ENCODE measurements at places on chromosomes 4 and X.
A peak's percentile ranks its signal among the peaks of the same experiment; 100 is the strongest.

- no peak for DNase-seq
Measured at GRCh38 chrX:153821066-153821465, 9.3 kb downstream of the PDZD4 start.

- DNase-seq, result no peak
Measured at GRCh38 chr4:141999446-142000143, 363.2 kb downstream of the IL15 start.

DNA sequence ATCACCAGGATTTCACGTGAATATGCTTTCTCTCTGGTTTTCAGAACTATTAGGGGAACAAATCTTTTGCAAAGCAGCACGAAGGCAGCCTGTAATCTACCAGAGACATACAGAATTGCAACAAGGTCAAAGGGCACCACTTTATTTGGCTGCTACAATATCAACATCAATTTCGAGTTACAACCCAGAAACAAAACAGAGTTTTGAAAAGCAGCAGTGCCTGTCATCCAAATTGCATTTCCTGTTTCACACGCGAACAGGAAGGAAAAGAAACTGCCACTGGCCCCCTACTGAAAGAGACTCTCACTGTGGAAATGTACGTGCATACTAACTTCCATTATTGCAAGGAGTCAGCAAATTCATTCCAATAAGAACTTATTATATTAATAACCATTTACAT, 17.1 kb upstream of the C1QTNF7 start:
- peak; percentile 79 for DNase-seq

GRCh38 chr4:27764526-27764837, 903.8 kb downstream of the STIM2 start:
- DNase-seq, result no peak

DNA sequence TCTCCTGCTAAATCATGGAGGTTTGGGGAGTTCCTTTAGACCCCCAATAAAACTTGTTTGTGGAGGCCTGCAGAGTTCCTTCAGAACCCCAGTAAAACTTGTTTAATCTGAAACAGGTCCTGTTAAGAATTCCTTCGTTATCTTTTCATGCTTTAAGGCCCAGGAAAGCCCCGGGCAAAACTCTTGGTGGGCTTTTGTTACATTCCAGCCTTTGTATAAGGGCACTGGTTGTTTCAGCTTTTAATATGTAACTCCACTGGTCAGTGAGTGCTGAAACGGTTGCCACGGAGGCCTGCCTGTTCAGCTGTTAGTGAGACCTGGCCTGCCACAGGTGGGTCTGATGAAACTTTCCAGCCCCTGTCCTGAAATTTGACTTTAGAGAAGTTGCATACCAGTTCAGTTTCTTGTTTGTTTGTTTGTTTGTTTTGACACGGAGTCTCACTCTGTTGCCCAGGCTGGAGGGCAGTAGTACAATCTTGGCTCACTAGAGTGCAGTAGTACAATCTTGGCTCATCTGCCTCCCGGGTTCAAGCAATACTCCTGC, 12.4 kb upstream of the DHRSX start:
- DNase-seq, result no peak

- peak; percentile 66 for DNase-seq
Measured at GRCh38 chr4:158162631-158163030, 10.2 kb downstream of the GASK1B start.

- DNase-seq, result peak; percentile 63
Measured at GRCh38 chr4:53010318-53010717, 148.2 kb downstream of the RASL11B start.

- DNase-seq, result peak; percentile 27
Measured at GRCh38 chrX:129318375-129318774, 204.9 kb downstream of the SMARCA1 start.

- DNase-seq, result no peak
Measured at GRCh38 chrX:53674581-53674980, 11.9 kb downstream of the HUWE1 start.

GRCh38 chr4:48739560-48740019, 40.5 kb downstream of the FRYL start:
- DNase-seq, result no peak

DNA sequence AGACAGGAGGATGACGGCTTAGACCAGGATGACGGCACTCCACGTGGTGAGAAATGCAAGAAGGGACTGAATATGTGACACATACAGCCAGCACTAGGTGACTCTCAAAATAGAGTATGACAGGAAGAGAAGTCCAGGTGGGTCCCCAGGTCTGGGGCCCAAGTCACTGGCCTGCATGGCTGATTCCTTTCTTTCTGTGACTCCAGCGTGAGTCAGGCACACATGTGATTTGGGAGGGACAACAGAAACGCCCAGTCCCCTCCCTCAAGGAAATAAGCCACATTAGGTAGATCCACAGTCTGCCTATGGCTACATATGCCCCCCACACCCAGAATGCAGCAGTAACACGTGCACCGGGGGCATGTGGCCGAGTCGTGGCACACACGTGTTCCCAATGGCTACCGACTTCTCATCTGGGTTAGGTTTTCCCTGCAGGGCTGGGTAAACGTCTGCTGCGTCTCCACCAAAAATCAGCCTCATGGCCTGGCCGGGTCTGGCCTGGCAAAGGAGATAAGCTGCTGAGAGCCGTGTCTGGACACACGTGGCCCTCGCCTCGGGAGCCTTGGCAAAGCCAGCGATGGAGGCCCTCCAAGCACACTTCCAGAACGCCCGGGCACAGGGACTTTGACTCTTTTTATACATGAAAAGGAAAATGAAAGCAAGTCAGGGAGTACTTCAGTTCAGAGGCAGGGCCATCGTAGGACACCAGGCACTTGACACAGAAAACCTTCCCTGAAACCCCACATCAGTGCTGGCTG, 19.3 kb downstream of the SEL1L3 start:
- no peak for DNase-seq

- no peak for DNase-seq
Measured at GRCh38 chr4:87965501-87965975, 10.0 kb upstream of the SPP1 start.

DNA sequence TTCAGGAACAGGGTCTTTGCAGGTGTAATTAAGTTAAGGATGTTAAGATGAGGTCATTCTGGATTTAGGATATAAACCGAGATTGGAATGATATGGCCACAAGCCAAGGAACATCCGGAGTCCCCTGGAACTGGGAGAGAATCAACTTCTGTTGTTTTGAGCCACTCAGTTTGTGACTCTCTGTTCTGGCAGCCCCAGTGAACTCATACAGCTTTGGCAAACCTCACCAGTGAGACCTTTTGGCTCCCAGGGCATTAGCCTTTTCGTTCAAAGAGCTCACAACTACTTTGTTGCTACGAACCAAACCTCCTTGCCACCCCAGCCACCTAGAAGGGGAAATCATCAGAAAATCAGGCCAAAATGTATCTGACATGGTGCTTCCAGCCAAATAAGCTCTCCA, 80.4 kb downstream of the MTMR1 start:
- no peak for DNase-seq

DNA sequence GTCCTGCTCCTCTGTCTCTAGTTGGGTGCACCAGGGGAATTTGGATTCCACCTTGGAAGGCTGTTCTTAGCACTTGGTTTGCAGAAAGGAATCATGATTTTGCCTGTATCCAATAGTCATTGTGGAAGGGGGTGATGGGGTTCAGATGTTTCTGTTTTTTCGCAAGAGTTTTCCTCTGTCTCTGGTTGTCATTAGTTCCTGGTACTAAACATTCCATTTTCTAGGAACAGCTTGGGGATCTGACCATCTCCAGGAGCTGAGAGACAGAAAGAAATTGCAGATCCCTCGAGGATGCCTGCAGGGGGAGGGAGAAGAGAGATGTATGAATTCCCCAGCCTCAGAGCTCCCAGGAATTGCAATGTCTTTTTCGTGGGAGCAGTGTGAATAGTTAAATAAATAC, 70.9 kb downstream of the CYTL1 start:
- DNase-seq, result no peak

GRCh38 chr4:109406337-109406931, 27.2 kb upstream of the SEC24B start:
- peak; percentile 67 for DNase-seq

DNA sequence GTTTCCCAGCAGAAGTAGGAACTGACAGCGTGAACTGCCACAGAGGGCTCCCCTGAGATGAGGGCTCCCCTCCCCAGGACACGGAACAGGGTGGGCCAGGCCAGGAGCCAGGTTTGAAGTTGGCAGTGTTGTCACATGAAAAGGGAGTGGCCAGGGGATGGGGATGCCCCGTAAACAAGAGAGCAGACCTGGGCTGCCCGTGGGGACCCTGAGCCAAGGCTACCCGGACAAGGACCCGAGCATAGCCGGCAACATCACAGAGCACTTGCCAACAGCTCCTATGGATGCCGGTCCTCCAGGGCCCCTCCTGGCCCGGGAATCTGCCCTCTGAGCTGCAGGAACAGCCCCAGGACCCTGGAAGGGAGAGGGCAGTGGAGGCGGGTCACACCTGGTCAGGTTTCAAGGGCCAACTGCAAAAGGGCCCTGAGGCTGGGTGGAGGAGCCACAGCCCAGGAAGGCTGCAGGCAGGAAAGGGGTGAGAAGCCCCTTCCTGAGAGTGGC, 102.1 kb downstream of the CPZ start:
- DNase-seq, result no peak

DNA sequence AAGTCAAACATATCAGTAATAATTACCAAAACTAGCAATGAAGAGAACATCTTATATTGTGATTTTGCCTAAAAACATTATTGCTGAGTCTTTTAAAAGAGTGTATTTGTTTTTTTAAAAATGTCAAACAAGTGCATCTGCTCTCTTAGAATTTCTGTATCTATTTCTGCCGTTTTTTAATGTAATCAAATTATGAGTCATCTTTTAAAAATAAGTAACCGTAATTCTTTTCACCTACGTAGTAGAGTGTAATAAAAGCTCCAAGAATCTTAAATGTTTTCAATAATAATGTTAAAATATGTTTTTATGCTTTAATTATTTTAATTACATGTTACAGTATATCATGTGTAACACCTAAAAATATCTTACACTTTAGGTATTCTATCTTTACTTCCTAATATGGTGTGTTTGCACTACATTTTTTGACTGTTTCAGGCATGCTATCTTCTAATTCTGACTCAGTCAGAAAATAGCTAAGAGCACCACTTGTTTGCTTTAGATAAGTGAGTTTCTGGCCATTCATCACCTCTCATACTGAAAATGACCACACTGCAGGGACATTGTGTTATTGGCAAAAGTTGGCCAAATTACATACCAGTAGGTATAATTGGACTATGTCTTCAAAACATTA, 368.5 kb downstream of the PCDH7 start:
- DNase-seq, result peak; percentile 72

DNA sequence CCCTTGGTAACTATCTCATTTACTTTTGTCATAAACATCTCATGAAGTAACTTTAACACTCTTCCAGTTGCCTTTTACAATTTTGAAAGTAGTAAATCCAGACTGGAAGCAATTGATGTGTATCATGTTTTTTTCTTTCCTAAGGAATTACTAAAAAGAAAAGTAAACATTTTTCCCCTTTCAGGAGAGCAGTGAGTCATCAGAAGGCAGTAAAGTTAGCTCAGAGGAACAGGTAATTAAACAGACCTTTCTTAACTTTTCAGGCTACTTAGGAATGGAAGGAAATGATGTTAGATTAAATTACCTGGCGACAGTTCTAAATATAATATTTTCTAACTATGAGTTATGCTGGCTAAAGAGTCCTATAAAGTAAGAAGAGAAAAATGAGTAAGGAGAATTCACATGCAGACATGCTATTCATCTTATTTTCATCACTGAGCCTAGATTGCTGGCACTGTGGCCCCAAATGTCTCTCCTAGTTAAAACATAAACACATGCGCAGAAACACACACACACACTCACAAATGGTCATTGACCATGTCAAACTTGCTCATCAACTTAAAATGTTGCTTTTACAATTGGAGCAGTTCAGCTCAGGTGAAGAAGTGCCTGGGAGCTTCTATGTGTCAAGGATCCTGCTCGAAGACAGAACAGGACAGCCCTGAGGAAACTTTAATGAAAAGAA, 9.3 kb downstream of the DMP1 start:
- DNase-seq, result peak; percentile 6

GRCh38 chr4:177047070-177047850, 254.5 kb upstream of the VEGFC start:
- peak; percentile 74 for DNase-seq

GRCh38 chrX:129786210-129786651, 6.5 kb downstream of the SASH3 start:
- no peak for DNase-seq

GRCh38 chr4:161359491-161359890, 804.3 kb downstream of the FSTL5 start:
- peak; percentile 3 for DNase-seq

DNA sequence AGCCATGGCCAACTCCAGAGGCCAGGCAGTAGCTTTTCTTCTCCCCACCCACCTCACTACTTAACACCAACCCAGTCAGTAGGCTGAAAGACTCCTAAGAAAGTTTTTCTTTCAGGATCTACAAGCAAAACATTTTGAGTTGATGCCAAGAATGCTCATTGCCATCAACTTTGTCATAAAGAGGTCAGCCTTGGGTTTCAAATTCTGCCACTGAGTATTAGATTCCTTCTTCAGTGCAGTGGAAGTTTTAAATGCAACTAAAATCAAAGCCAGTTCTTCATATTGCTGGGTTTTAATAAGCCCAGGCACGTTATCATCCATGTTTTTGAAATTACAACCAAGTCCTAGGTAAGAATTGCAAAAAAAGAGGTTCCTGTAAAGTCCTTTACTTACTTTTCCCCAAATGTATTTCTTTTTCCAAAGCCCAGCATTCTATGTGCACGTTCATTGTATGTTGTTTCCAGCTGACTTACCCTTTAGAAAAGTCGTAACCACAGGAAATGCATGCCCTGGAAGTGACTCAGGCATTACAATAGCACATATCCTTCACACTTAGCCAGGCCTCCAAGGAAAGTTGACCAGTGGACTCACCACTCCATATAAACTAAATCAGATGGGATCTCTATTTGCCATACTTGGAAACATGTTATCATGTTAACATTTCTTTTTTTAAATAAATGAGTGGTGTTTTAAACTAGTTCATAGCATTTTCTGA, 229.9 kb downstream of the SOX3 start:
- peak; percentile 18 for DNase-seq

DNA sequence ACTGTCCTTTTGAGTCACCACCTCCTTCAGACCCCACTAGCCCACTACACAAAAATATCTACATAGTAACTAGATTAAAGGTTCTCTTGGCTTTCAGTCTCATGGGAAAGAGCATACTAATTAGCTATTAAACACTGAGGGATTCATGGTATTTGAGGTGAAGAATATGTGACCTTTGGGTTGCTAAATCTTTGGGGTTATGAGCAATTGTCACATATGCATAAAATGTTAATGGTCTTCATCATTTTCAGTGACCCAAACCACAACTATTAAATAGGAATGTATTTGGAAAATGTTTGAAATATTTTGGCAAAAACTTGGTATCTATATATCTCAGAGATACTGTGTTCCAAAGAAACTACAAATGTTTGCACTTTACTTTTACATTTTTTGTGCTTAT, 365.1 kb downstream of the MAGEB5 start:
- DNase-seq, result no peak

- DNase-seq, result no peak
Measured at GRCh38 chrX:79400623-79401022, 33.5 kb upstream of the ITM2A start.

- no peak for DNase-seq
Measured at GRCh38 chrX:20973038-20973437, 401.2 kb upstream of the CNKSR2 start.

- DNase-seq, result peak; percentile 37
Measured at GRCh38 chr4:72974694-72975487, 94.6 kb downstream of the COX18 start.

GRCh38 chr4:156953951-156954350, 17.6 kb downstream of the PDGFC start:
- no peak for DNase-seq
